ENCODE measurements at places on chromosomes 1 and 21. TPM values are rescaled to one million over a fixed set of nuclear protein-coding genes. Genes with fewer than 3 reads are reported as not detected.

MANEAL gene
- 10.4 TPM for total RNA-seq

DMRTA2 gene
- 1.5 TPM for total RNA-seq

WDR3 gene
- 35.2 TPM for total RNA-seq

CFHR5 gene
- not detected for total RNA-seq

RGS8 gene
- not detected for total RNA-seq

HOOK1 gene
- not detected for total RNA-seq

RGS7 gene
- not detected for total RNA-seq

TNFSF18 gene
- 0.29 TPM for total RNA-seq

IFI44 gene
- 75.9 TPM for total RNA-seq

ZRANB2 gene
- 22.9 TPM for total RNA-seq

SELL gene
- total RNA-seq = 5.0 TPM

FLG2 gene
- not detected for total RNA-seq

ELAPOR1 gene
- 1.1 TPM for total RNA-seq

IGSF9 gene
- 0.47 TPM for total RNA-seq

GJC2 gene
- total RNA-seq = 0.06 TPM

GBP6 gene
- total RNA-seq = not detected

OR10K2 gene
- not detected for total RNA-seq

ZMYND12 gene
- not detected for total RNA-seq

SUMO3 gene
- total RNA-seq = 155 TPM

FMO3 gene
- total RNA-seq = 0.35 TPM

DNALI1 gene
- 0.64 TPM for total RNA-seq

LRIF1 gene
- 0.15 TPM for total RNA-seq

FUCA1 gene
- total RNA-seq = 75.9 TPM

CD1B gene
- total RNA-seq = not detected

C1orf116 gene
- total RNA-seq = not detected

NPHS2 gene
- not detected for total RNA-seq

FAM72D gene
- total RNA-seq = 3.8 TPM

All from H4 (cell line).